ENCODE measurements at places on chromosomes 13 and 19. TPM values are rescaled to one million over a fixed set of nuclear protein-coding genes. Genes with fewer than 3 reads are reported as not detected.

Gene ZNF540
- 19.1 TPM for total RNA-seq

Gene APOC1
- total RNA-seq = 1.4 TPM

Gene KLK10
- not detected for total RNA-seq

Gene ZIC2
- total RNA-seq = not detected

Gene ZNF835
- 7.3 TPM for total RNA-seq

Gene ZNF878
- total RNA-seq = 0.21 TPM

Gene ZNF223
- 7.6 TPM for total RNA-seq

Gene EPSTI1
- 12.8 TPM for total RNA-seq

Gene ZNF66
- total RNA-seq = 15.7 TPM

DNA sequence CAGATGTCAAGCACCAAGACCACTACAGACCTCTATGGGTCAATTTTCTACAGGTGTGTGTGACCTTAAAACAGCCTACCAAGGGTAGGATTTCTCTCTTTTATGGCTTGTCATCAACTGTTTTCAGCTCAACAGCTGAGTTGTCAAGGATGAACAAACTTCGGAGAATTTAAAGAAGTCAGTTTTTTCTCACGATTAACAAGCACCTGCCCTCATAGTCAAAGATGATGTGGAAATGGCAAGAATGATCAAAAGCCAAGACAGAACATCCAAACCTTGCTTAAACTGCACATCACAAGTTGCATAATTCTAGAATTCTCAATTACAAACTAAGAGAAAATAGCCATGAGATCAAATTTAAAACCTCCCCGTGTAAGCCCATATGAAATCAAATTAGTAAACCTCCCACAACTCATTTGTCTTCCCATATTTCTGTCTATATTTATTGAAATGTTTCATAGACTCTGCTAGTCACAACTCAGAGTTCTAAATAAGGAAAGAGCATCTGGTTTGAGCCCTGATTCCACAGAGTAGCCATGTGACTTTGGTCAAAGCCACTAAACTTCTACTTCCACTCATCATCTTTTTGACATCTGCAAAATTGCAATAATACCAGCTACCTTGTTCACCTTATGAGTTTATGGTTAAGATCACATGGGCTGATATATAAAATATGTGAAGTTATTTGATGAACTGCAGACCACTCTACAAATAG lies 521.5 kb upstream of the HTR2A start:
- DNase-seq = no peak

DNA sequence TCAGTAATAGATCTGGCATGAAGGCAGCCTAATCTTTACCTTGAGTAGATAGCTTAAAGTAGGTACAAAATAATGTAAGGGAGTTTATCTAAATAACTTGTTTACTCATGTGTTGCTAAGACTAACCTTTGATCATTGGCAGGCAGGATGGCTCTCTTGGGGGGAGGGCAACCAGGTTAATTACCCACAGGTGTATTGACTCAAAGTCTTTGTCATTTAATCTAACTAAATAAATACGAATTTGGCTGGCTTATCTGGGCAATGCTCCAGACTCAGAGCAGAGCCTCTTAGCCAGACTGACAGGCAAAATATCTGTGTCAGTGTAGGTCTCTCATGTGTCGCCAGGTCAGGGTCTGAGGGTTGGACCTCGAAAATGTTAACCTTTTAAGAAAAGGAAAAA lies 283.4 kb upstream of the KLHL1 start:
- DNase-seq = no peak

- no peak for DNase-seq
These were observed 1.8 kb upstream of the UBE2M start for GRCh38 chr19:58560007-58560887.

GRCh38 chr19:4295972-4296771 lies 6.0 kb downstream of the TMIGD2 start:
- DNase-seq = no peak

DNA sequence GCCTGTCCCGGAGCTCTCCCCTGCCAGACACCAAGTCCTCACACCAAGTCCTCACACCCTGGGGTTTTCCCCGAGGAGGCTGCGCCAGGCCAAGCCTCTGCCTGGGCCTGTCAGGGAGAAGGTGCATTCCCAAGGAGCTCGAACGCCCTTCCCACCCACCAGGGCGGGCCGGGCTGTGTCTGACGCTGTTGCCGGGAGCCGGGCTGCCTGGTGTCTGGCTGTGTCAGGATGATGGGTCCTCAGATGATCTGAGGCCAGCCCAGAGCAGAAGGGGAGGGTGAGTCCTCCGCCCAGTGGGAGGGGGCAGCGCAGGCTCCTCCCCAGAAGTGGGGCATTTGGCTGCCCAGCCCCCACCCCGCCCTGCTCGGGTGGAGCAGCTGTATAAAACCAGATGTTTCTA lies 2.3 kb upstream of the HAS1 start:
- no peak for DNase-seq

- no peak for DNase-seq
These were observed 621.6 kb downstream of the GPC6 start for GRCh38 chr13:93848247-93848646.

DNA sequence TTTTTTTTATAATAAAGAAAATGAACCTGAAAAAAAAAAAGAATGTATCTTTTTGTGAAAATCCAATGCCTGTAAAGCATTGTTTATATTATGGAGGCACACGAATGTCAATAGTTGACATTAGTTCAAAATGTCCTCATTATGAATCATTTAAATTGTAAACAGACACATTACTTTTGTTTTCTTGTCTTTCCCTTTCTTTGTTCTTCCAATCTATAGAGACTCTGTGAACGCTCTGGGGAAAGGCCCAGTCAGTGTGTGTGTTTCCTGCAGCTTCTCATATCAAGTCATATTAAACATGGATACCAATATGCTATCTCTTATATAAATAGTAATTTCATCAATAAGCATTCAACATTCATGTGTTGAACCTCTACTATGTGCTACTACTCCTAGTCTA lies 193.1 kb downstream of the KCTD12 start:
- DNase-seq = no peak

DNA sequence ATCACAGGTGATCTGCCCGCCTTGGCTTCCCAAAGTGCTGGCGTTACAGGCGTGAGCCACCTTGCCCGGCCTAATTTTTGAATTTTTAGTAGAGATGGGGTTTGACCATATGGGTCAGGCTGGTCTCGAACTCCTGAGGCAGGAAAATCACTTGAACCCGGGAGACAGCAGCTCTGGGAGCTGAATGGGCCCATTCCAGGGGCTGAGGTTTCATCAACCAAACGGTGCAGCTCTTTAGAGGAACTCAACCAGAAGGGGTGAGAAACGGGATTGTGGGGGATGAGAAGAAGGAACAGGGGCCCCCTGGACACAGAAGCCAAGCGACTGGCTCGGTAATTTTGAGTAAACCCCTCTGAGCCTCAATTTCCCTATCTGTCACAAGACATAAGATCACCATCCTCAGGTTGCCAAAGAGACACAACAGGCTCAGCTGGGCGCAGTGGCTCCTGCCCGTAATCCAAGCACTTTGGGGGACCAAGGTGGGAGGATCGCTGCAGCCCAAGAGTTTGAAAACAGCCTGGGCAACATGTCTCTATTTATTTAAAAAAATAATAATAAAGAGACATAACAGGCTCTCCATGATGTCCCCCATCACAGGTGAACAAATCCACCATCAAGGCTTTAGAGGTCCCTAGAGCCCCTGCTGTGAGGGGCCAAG lies 562 bp downstream of the IQCN start:
- peak; percentile 37 for DNase-seq

GRCh38 chr19:7191946-7192691 lies 102.1 kb downstream of the INSR start:
- peak; percentile 50 for DNase-seq

DNA sequence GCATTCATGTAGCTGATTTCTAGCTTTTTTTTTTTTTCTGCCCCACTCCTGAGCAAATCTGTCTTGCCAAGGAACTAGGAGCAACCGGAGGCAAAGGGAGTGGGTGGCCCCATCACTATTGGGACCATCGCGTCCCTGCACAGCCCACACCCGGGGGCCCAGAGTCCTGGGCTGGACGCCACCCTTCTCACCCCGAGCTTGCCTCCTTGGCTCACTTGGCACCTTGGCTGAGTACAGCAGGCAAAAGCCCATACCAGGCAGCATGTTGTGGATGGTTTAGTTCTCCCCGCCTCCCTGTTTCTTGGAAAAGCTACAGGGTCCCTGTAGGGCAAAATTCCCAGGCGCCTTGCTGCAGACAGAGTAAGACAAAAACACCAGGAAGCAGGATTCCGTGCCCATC lies 13.7 kb downstream of the SMIM24 start:
- no peak for DNase-seq

DNA sequence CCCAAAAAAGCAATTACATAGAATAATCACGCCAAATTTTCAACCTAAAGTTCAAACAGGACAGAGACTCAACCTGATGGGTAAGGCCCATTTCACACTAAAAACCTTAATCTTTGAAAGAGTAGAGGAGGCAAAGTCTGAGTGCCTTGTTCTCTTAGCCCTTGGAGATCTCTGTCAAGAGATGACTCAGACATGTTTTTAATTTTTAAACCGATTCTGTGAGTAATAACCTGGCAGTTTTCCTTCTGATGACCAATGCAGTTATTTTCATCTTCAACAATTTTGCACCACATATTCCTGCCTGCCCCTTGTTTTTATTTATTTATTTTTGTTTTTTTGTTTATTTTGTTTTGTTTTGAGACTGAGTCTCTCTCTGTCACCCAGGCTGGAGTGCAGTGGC lies 11.5 kb upstream of the TNFSF9 start:
- DNase-seq = no peak

DNA sequence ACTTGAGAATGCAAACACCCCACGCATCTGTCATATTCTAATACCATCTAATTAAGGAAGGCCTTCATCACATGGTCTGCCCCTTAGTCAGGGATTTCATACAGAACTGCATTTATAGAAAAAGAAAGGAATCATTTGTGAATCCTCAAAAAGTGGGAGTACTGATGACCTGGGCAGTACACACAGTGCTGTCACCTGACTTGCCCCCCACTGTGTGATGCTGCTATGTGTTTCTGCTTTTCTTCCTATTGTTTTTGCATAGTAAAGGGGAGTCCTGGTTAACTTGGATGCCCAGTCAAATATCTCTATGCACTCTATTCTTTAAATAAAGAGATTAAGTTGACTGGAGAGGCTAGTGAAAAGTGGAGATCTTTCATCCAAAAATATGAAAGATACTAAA lies 1921.2 kb upstream of the PRR20A start:
- DNase-seq = no peak

DNA sequence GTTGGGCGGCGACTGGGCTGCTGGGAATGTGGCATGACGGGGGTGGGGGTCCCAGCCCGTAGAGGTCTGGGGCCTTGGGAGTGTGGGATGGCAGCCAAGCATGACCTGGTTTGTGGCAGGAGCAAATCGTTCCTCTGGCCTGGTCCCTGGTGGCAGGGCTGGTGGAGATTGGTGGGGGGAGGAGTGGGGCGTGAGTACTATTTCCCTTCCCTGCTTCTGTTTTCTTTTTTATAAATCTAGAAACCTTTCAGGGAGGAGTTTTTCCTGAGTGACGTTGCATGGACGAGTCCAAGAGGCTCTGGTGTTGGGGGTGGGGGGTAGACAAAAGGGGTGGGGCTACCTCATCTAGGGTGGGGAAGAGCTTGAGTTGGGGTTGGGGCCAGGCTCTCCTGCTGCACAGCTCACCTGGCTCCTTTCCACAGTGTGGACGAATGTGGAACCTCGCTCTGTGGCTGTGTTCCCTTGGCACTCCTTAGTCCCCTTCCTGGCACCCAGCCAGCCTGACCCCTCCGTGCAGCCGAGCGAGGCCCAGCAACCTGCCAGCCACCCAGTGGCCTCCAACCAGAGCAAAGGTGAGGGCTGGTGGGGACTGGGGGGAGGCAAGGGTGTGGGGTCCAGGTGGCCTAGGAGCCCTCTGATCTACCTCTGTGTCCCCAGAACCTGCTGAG lies 15.4 kb upstream of the PRR19 start:
- DNase-seq = no peak

- DNase-seq = no peak
These were observed 237.3 kb downstream of the NALCN start for GRCh38 chr13:101179021-101179420.

DNA sequence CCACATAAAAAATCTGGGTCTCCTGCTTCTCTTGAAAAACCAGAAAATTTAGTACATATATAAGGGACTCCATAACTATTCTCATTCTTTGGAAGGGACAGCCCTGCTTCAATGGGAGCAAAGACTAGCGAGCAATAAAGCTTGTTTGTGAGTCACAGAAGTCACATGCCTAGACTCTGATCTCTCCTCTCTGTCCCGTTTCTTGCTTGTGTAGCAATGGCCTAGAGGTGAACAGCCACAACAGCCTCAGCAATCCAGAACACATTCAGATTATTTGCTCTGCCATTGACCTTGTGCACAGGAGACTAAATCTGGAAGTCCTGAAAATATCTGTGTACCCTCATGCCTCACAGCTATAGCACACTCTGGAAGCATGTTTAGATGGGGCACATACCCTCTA lies 43.2 kb downstream of the SCGB2B2 start:
- DNase-seq = no peak

- no peak for DNase-seq
These were observed at the start of gene SLITRK6 for GRCh38 chr13:85799097-85799582. SLITRK6 (minus strand) TSS chr13:85799419; CDS start chr13:85796508, 2,911 bp downstream.

- no peak for DNase-seq
These were observed 21.4 kb downstream of the KCTD4 start for GRCh38 chr13:45179428-45179827.

DNA sequence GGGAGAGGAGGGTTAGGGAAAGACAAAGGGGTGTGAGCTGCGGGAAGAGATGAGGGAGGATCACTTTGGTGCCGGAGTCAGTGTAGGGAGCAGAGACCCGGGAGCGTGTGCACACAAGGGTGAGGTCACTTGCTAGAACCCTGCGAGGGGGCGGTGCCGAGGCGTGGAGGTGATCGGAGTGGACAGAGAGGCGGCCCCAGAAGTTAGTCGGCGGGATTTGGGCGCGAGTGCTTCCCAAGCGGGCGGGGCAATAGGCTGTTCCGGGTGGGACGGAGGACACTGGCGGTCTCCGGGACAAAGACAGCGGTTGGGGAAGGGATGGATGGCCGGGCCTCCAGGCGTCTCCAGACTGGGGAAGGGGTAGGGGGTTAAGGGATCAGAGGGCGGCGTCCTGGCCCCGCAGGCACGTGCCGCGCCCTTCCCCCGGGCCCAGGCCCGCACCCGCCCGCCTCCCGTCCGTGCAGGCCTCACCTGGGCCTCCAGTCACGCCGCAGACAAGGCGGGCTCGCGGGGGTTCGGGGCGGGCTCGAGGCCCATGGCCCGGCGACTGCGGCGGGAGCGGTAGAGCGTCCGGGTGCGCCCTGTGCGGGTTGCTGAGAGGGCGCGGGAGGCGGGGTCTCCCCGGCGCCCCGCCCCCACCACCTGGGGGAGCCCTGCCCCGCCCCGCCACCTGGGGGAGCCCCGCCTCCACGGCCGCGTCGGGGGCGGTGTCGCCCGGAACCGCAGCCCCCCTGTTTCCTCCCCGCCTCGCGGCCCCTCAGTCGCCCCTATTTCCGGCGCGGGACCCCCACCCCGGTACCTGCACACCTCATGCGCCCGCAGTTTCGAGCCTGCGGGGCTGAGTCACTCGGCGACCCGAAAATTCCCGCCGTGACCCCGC lies at the start of gene LPAR2:
Gene LPAR2, minus strand, starts transcription at position 600 of the 880 bp plus-strand sequence. CDS start 945 bp downstream, outside the sequence.
- DNase-seq = peak; percentile 81

DNA sequence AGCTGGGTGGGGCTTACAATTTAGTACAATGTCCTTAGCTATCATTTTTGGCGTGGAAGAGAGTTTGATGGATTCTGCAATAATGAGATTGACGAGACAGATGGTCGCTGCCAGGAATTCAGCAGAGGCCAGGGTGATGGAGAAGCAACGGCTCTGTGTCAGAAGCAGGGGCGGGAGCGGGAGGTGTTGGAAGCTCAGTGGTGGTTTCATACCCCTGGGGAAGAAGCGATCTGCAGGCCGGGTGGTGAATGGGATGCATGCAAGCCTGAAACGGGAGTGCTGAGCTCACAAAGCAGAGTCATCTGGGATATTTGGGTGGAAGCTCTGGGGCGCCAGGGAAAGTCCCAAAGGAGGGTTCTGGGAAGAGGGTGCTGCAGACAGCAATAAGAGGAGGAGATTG lies 370.8 kb downstream of the ZNF536 start:
- DNase-seq = no peak

Data from naive thymus-derived CD8-positive, alpha-beta T cell (primary cell).